A673 (cell line): ENCODE measurements at places on chromosomes 5 and 9. TPM values are rescaled to one million over a fixed set of nuclear protein-coding genes. Genes with fewer than 3 reads are reported as not detected.

The SCGB3A1 gene
- not detected in 2 replicates for total RNA-seq

The SHROOM1 gene
- 0.28 and 0.54 TPM in 2 replicates for total RNA-seq

The TNC gene
- total RNA-seq: 202 and 206 TPM in 2 replicates

The GRXCR2 gene
- not detected in 2 replicates for total RNA-seq

DNA sequence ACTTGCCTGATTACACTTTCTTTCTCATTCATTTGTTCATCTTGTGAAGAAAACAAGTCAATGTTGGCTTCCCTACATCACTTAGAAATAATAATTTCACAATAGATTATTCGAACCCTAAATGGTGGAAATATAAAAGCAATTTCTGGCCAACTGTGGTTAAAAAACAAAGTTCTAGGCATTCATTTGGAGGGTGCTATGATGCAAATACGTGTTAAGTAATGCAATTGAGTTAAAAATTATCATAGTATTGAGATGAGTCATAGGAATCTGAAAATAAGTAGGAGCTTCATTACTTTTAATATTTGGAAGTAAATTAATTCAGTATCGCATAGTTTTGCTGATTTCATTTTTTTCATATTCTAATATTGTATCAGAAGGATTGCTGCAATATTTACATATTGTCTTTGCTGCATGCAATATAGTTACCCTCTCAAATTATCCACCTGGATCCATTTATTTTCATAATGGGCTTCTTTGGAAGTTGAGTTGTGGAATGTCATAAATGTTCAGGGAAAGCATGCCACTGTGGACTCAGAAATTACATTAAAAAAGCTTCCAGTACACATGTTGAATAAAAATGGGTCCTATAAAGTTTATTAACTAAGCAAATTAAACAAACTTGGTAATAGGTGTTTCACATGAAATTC, 647.7 kb upstream of the WWC1 start:
- DNase-seq: peak; percentile 35

DNA sequence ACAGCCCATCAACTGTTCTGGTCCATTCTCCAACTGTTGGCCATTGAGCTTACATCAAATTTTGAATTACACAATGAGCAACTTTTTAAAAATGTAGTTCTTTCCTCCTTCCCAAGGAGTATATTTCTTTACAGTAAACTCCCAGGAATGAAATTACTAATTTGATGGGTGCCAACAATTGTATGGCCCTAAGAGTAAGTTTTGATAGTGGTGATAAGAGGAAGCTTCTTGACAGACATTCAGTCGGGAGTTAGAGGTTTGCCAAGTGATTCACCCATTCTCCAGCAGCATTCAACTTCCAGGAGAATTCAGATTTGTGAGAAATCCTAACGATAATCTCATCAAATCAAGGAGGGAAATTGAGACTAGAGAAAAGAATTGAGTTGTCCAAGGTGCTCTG, 579.9 kb downstream of the ACTL7B start:
- no peak for DNase-seq

DNA sequence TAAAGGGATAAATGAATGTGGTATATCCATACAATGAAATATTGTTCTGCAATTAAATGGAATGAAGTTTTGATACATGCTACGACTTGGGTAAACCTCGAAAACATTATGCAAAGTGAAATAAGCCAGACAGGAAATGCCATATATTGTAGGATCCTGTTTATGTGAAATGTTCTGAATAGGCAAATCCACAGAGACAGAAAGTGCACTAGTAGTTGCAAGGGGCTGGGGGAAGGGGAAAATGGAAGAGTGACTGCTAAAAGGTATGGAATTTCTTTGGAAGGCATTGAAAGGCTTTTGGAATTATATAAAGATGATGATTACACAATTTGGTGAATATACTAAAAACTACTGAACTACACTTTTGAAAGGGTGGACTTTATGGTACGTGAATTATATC, 97.0 kb downstream of the FOXD1 start:
- no peak for DNase-seq

DNA sequence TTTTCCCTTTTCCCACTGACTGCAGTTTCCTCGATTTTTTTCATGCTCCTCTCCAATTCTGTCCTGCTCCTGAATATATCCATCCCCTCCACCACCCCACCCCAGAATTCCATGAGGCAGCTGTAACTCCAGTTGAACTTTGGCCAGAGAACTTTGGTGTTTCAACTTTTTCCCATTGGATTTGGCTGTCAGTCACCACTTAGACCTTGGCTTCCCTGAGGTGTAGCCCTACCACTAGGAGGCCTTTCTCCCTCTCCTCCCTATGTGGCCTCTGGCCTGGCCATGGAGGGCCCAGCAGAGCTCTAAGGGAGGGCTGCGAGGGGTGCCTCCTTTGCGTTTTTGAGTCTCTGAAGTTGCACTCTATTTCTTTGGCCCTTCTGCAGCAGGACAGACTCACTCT, 261.3 kb downstream of the PIK3R1 start:
- DNase-seq: no peak

DNA sequence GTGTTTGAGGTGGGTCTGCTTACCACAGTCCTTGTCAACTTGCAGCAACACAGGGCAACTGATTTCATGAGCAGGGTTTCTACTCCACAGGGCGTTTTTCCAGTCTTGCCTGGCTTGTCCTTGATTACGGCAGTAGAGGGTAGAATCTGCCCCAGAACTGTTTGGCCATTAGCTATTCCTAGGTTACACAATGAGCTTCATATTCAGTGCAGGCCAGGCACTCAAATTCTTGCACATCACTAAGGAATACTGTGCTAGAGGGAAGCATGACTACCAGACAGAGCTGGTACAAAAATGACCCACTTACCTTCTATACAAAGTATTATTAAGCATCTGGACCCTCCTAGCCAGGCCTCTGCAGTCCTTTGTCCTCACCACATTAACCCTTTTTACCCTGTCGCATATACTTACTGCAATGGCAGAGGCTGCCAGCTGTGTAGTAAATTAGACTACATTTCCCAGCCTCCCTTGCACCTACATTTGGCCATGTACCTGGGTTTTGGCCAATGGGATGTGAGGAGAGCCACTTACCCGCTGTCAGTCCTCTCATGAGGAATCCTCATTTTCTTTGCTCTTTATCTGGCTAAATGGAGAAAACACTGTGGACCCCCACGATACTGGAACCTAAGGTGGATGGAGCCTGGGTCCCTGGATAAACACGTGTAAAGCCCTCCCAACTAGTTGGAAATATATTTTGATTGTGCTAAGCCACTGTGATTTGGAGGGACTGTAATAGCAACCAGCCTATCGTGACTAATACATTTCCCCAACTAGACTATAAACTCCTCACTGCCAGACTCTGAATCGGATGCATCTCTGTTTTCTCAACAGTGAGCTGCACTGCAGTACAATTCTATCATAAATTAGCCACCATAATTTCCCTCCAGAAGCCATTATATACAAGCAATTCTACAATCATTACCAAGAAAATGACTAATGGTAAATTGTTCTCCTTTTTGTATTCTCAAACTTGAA, 218.7 kb downstream of the GLIS3 start:
- DNase-seq: peak; percentile 25

GRCh38 chr5:87127426-87127825, 140.3 kb upstream of the RASA1 start:
- DNase-seq: no peak

DNA sequence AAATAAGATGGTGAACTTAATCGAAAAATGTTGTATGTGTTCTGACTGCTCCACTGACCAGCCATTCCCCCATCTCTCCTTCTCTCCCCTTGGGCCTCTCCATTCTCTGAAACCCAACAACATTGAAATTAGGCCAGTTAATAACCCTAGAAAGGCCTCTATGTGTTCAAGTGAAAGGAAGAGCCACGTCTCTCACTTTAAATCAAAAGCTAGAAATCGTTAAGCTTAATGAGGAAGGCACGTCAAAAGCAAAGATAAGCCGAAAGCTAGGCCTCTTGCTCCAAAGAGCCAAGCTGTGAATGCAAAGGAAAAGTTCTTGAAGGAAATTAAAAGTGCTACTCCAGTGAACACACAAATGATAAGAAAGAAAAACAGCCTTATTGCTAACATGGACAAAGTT, 77.4 kb upstream of the NR5A1 start:
- DNase-seq: no peak

DNA sequence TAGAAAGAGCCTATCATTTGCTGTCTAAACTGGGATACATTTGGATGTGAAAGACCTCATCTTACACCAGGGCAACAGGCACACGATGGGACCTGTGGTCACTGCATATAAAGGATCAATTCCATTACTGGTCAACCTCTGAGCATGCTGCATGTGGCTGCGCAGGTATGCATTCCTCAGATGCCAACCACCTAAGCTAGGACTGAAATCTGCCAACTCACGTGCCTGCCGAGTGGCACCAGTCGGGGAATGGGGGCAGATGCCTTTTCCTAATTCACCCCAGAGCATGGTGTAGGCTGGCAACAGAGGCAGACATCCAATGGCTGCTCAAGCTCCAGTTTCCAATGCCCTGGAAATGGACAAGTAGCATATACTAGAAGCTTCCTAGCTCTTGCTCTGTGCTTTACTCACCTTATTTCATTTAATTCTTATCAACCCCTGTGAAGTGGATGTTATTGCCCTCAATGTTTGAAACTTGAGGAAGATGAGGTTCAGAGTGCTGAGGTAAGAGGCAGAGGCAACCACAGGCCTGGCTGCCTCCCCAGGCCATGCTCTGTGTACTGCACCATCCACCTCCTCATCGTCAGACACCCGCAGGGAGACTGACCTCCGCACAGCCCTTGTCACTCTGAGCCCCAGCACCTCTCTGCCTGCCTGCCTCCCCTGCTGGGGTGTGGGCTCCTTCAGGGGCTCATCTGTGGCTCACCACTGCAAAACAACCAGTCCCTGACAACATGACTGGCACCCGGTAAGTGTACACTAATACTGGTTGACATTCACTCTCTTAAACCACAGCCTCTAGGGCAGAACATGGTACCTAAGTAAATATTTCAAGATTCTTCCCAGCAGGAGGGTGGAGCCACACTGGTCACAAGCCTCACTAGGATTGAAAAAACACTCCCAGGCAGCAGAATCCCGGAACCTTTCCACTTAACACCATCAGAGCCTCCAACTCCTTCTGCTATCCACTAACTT, 228.5 kb downstream of the CRB2 start:
- no peak for DNase-seq

GRCh38 chr9:105890046-105890822, 195.9 kb downstream of the TMEM38B start:
- DNase-seq: no peak

GRCh38 chr5:164433106-164433870, 927.9 kb downstream of the MAT2B start:
- no peak for DNase-seq
